GM12891 (cell line): ENCODE measurements at places on chromosomes 11 and 22.

GRCh38 chr11:1157341-1157644 is 460 bp upstream of the MUC5AC start:
- DNase-seq = no peak

DNA sequence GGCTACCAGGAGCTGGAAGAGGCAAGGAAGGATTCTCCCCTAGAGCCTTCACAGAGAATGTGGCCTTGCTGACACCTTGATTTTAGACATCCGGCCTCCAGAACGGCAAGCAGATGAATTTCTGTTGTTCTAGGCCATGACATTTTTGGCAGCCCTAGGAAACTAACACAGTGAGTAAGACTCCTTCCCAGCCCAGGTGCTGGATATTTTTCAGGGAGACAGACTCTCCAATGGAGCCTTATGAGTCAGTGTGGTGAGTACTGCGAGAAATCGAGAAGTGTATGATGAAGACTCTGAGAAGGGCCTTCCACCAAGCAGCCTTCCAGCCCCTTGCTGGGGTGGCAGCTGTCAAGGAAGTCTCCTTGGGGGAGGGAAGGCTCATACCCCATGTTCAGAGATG is 114.4 kb downstream of the OSBP2 start:
- DNase-seq = no peak

- no peak for DNase-seq
These were observed 12.3 kb downstream of the RELT start for GRCh38 chr11:73388265-73389133.

DNA sequence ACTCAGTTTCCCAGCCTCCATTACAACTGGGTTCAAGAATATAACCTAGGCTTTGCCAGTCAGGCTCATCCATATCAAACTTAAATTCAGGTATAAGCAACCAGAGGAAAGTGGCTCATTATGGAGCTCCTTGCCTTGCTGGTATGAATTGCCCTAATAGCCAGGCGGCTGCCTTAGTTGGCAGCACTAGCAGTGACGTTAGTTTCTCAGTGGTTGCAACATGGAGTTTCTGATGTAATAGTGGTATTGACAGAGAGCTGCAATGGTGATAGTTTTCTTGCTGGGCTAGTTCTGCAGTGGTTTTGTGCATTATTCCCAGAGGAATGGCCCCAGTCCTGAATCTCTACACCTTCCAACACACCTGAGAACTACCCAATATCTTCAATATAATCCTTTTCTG is 3.8 kb upstream of the TMEM123 start:
- DNase-seq = no peak

- DNase-seq = no peak
These were observed 1401.0 kb downstream of the BRD1 start for GRCh38 chr22:48426466-48427380.

DNA sequence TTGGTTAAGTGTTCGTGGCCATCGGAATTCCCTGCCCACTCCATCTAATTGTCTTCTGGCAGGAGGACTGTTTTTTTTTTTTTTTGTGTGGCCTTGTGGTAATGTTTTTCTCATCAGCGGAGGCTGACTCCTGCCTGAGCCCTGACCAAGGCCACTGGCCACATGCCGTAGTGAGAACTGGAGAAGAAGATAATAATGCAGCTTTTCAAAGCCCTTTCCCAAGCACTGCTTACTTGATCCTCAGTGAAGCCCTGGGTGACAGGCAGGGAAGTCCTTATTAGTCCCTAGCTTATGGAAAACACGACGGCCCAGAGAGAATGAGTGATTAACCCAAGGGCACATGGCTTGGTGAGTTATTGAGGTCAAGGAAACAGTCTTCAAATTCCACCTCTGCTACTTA is 71.2 kb downstream of the ADM start:
- DNase-seq = no peak

- DNase-seq = no peak
These were observed 753 bp downstream of the PRPF19 start for GRCh38 chr11:60905551-60906113.

GRCh38 chr11:71472941-71473792 is 20.2 kb downstream of the NADSYN1 start:
- DNase-seq = no peak

- DNase-seq = no peak
These were observed 3.7 kb downstream of the MAFF start for GRCh38 chr22:38205261-38206128.

- DNase-seq = peak; percentile 3
These were observed 115.4 kb downstream of the METTL15 start for GRCh38 chr11:28223577-28223976.

DNA sequence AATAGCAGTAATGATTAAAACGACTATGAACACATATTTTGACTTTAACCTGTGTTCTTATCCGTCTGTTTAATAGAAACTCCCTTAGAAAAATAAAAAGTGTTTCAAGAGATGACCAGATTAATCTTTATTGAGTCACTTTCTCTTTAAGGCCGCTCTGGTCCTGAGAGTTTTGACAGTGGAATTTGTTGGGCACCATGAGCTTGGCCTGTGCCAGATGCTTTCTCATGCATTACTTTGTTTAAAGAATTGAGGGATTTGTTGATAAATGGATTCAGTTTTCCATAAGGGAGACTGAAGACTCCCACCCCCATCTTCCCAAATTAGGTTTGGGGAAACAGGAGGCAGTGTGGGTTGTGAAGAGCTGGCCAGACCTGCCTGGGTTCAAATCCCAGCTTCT is 53.2 kb upstream of the ALX4 start:
- no peak for DNase-seq

GRCh38 chr11:124763156-124763947 is 1.3 kb upstream of the ESAM start:
- no peak for DNase-seq

GRCh38 chr11:73914284-73914683 is 36.5 kb upstream of the DNAJB13 start:
- DNase-seq = no peak

DNA sequence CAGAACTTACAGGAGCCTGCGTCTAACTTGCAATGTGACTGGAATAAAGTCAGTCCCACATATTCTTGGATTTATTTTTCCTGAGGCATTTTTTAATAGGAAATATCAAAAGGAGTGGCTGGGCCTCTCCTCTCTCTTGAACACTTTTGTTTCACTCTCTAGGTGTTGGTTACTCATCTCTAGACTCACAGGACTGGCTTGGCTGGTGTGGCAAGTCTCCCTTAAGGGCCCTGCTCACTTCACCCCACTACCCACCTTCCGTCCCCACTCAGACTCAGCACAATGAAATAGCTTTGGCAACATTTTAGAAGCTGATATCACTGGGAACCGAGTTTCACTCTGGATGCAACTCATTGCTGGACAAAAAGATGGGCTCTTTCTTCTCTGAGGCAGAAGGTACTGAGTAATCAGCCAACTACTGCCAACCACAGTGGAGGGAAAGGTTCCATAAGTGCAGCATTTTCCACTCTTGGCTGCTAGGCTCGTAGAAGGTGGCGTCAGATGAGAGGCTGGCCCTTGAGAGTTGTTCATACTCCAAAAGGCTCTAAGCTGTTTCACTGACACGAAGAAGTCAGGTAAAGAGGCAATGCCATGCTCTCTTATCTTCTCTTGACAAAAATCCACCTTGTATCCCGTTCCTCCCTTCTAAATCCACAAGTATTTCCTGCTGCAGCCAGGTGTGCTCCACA is 390.6 kb downstream of the SOX6 start:
- DNase-seq = no peak

- DNase-seq = no peak
These were observed 52.3 kb upstream of the SCUBE2 start for GRCh38 chr11:9143721-9144120.

DNA sequence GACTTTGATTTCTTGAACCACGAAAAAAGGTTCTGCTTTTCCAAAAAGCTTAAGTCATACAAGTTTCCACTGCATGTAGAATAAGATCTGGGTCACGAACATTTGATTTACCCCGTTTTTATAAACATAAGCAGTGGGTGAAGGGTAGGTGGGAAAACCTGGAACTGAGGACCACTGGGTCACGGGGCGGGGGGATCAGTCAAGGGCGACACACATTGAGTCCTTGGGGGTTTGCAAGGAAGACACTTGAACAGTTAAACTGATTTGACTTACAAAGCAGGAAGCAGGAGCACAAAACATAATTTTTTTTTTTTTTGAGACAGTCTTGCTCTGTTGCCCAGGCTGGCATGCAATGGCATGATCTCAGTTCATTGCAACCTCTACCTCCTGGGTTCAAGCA is 10.9 kb downstream of the FADS3 start:
- no peak for DNase-seq

DNA sequence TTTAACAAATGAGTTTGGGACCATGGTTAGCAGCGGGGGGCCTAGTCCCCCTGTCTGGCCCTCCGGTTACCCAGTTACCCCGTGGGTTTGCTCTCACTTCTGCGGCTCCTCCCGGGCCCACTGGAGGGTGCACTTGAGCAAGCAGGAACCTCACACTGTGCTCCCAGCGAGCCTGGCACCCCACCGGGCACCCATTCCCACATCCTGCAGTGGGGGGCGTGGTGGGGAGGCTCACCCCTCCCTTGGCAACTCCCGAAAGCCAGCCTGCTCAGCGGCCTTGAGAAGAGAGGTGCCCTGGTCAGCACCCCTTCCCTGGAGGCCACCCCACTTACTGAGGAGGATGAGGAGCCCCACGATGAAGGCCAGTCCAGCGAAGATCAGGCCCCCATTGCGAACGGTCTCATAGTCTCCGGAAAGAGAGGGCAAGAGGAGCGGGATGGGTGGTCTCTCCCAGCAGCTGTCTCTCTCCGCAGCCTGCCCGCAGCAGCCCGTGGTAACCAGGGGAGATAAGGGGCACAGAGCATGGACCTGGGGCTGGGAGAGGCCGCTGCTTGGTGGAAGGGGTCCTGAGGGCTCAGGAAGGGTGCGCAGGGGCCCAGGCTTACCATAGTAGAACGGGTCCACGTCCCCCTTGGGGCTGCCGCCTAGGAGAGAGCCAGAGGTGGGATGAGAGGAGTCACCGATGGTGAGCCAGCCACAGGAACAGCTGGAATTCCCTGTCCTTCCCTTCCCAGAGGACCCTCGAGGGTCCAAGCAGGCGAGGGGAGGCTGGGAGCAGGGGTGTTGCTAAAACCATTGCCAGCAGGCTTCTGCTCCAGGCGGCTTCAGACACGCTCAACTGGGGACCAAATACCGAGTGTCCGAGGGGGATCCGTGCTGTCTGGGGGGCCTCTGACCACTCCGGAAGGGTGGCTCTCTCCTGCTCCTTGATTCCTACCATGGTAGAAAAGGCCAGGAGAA is 2.2 kb downstream of the FXYD2 start:
- no peak for DNase-seq

DNA sequence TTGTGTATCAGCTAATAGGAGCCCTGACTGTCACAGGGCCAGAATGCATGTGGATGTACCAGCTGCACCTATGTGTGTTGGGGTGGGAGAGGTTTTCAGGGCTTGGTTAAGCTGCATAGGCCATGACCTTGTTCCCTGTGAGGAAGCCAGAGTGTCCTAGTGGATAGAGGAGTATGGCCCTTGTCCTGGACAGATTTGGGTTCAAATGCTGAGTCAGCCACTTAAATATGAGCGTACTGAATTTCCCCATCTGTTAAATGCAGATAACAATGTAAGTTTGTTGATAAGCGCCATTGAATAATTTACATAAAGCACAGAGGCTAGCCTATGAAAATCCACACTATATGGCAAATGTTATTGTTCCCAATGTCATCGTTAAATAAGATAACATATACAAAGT is 74.4 kb downstream of the PANX1 start:
- no peak for DNase-seq

GRCh38 chr11:35138606-35138942 is 397 bp upstream of the CD44 start:
- DNase-seq = no peak

DNA sequence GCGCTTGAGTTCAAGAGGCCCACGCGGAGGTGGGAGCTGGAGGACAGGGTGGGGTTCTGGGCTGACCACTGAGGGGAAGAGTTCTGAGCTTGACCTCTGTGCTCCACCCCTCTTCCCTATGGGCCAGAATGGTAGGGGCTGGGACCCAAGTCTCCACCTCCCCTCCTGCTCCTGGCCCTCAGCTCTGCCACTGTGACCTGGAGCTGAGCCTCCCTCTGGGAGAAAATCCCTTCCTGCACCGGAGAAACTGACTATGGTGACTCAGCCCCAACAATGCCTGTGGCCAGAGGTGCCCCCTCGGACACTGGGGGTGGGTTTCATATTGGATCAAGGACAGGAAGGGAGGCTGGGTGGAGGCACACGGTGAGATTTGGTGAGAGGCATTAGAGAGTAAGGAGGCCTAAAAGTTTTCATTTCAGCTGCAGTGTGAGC is 23.0 kb downstream of the RELT start:
- DNase-seq = no peak

DNA sequence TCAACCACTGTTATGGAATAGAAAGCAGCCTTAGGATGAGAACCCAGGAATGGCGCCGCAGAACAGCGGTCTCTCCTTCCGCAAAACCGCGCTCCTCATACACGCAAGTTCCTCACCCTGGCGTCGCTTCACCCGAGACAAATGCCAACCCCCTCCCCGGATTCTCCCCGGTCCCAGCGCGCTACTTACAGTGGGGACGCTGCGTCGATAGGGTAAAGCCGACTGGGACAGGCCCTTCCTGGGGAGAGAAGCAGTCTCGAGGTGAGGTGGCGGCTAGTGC is 287 bp downstream of the RPS13 start:
- DNase-seq = no peak

- no peak for DNase-seq
These were observed 39.1 kb upstream of the SHISAL1 start for GRCh38 chr22:44351685-44352377.

GRCh38 chr11:125952559-125952958 is 6.7 kb downstream of the VSIG10L2 start:
- DNase-seq = no peak

- no peak for DNase-seq
These were observed 43.0 kb downstream of the BTG4 start for GRCh38 chr11:111469200-111469599.

- DNase-seq = no peak
These were observed 72.4 kb upstream of the FAT3 start for GRCh38 chr11:92152245-92152644.

- no peak for DNase-seq
These were observed 194.7 kb downstream of the BRD1 start for GRCh38 chr22:49633010-49633324.

GRCh38 chr11:110345743-110346142 is 49.3 kb upstream of the RDX start:
- no peak for DNase-seq

DNA sequence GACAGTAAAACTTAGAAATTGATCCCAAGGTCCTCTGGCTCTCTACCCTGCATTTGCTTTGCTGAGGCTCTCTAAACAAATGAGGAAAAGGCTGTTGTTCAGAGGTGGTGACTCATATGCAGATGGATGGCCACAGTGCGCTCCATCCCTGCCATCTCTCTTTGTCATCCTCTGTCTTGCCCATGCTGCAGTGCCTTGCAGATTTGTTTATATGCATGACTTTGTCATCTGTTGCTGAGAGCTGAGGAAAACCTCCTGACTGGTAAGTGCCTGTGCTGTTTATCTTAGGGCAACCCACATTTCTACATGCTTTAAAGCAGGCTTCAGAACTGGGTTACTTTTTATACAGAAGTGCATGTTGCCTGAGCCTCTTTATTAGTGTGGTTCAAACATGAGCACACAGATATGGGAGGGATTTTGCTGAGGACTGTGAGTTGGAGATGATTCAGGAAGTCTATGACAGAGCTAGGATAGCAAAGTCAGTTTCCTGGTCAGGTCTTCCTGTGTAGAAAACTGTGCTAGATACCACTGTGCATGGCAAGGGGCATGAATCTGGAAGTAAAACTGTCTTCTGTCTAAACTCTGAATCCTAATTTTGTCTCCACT is 57.4 kb downstream of the JAM3 start:
- no peak for DNase-seq
